Right ventricle myocardium inferior (tissue), 1 donor: ENCODE measurements at places on chromosomes 3 and 15. TPM values are rescaled to one million over a fixed set of nuclear protein-coding genes. Genes with fewer than 3 reads are reported as not detected.

- DNase-seq: no peak
Observed at GRCh38 chr3:106317141-106318055, 448.6 kb upstream of the CBLB start.

GRCh38 chr3:150035910-150036612 is 65.4 kb upstream of the PFN2 start:
- DNase-seq: no peak

GRCh38 chr15:41922353-41922752 is 28.5 kb upstream of the SPTBN5 start:
- DNase-seq: no peak

DNA sequence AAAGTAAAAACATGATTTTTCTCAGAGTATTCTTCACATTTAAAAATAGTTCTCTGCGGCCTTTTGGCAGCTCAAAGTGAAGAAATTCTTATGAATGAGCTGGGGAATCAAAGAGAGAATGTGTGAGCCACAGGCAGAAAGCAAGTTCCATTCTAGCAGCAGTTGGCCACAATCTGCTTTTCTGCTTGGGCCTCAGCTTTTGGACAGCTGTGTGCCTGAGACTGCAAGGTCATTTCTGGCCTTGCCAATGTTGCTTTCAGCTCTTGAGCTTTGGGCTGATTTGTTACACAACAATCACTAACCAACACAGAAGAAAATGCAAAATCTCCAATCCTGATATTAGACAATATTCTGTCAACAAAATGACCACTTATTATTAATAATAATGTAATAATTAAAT is 14.4 kb upstream of the TM4SF4 start:
- DNase-seq: no peak

GRCh38 chr3:67558426-67558825 is 96.0 kb downstream of the SUCLG2 start:
- DNase-seq: no peak

- no peak for DNase-seq
Observed at GRCh38 chr3:59856934-59857460, 807.2 kb upstream of the CFAP20DC start.

DNA sequence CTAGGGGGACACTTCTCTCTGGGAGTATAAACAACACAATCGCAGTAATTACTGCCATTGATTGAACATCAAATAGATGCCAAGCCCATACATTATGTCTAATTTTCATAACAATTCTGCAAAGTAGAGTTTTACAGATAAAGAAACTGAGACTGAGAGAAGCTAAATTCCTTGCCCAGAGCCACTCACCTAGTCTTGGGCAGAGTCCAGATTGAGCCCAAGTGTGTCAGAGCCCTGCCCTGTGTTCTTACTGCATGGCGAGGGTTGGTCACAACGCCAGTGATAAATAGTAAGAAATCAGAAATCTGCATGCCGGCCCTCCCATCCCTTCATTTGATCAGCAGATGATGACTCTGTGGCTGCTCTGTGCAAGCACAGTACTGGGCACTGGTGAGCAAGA is 106.3 kb downstream of the C3orf70 start:
- DNase-seq: no peak

DNA sequence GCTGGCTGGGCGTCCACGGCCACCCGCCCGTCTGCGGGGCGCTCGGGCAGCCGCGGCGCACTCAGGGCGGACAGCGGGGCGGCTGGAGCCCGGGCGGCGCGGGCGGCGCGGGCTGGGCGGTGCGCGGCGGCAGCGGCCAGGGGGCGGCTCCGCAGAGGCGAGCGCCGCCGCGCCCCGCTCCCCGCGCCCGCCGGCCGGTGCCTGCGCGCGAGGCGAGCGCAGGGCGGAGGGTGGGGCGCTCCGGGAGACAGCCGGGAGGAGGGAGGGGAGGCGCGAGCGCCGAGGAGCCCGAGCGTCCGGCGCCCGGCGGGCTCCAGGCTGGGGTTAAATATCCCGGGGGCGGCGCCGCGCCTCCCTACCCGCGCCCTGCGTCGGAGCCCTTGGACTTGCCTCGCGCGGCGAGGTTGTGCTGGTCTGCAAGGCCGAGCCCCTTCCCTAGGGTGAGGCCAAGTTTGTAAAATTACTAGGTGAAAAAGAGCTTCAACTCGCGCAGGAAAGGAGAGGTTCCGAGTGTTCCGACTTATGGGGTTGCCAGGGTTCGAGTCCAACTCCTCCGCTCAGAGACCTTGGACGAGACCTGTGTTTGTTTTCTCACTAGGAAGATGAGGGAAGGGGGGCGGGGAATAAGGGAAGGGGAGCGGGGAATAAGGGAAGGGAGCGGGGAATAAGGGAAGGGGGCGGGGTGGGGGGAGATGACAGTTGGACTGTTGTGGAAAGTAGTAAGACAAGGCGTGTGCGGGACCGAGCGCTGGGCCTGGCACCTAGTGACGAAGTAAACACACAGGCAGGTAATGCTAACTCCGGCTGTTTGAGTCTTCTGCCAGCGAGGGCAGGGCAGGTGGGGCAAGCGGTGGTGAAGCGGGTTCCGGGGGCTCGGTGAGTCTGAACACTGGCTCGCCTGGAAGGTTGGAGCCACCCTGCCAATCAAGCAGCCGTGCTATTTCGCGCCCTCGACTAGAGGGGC is at the start of gene TNFAIP8L3:
TNFAIP8L3 (minus strand) TSS at position 301 of the 964 bp plus-strand sequence. CDS start 311 bp downstream, outside the sequence.
- DNase-seq: peak; percentile 69

- no peak for DNase-seq
Observed at GRCh38 chr3:79354179-79354688, 413.6 kb downstream of the ROBO1 start.

GRCh38 chr3:86830566-86830965 is 160.4 kb downstream of the VGLL3 start:
- DNase-seq: no peak

DNA sequence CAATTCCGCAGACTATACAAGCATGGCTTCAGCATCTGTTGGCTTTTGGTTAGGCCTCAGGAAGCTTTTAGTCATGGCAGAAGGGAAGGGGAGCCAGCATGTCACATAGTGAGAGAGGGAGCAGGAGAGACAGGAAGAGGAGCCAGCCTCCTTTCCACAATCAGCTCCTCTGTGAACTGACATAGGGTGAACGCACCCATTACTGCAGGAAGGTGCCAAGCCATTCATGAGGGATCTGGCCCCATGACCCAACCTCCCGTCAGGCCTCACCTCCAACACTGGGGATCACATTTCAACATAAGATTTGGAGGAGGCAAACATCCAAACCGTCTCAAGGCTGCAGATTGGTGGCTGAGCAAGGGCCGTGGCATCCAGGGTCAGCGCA is 106.3 kb downstream of the LRRK1 start:
- no peak for DNase-seq

GRCh38 chr3:61414456-61414855 is 146.9 kb upstream of the PTPRG start:
- no peak for DNase-seq

- DNase-seq: no peak
Observed at GRCh38 chr3:94121161-94121560, 58.3 kb downstream of the NSUN3 start.

GRCh38 chr3:135393898-135394525 is 571.5 kb upstream of the PPP2R3A start:
- DNase-seq: no peak

GRCh38 chr3:154121701-154122551 is 736 bp downstream of the ARHGEF26 start:
- DNase-seq: peak; percentile 76

DNA sequence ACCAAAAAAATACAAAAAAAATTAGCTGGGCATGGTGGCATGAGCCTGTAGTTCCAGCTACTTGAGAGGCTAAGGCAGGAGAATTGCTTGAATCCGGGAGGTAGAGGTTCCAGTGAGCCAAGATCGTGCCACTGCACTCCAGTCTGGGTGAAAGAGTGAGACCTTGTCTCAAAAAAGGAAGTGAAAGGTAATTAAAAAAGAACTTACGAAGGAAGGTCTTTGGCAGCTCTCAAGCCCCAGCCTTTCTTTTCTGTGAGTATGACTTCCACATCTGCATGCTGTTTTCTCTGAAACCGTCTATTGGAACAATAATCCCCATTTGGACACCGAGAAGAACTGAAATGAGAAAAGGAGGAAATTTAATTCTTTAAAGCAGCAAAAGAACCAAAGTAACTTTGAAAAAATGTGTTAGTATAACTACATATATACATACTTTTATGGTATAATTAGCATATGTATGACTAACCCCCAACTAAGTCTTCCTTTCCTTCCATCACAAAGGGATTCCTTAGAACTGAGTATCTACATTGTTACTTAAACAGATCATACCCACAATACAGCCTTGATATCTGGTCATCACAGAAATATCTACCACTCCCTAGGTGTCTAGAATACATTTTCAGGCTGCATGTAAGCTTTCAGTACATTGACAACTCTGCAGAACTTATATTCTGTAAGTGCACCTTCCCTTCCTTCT is 50.1 kb downstream of the SETD2 start:
- DNase-seq: no peak

GRCh38 chr3:39325236-39325635 is 4.3 kb upstream of the CCR8 start:
- no peak for DNase-seq

- DNase-seq: peak; percentile 43
Observed at GRCh38 chr3:100480081-100480480, 12.3 kb upstream of the TMEM45A start.

DNA sequence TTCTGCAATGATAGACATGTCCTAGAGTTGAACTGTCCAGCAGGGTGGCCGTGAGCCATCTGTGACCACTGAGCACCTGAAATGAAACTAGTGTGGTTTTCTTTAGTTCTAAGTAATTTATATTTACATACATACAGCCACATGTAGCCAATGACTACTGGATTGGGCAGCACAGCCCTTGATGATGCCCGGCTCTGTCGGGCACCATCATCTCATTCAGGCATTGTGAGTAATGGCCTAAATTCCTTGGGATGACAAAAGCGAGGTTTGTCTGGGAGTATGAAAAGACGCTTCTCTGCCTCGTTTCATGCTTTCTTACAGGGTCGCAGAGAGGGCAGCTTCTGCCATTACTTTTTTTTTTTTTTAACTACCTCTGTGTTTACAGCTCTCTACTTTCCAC is 251.9 kb upstream of the HES1 start:
- DNase-seq: no peak

DNA sequence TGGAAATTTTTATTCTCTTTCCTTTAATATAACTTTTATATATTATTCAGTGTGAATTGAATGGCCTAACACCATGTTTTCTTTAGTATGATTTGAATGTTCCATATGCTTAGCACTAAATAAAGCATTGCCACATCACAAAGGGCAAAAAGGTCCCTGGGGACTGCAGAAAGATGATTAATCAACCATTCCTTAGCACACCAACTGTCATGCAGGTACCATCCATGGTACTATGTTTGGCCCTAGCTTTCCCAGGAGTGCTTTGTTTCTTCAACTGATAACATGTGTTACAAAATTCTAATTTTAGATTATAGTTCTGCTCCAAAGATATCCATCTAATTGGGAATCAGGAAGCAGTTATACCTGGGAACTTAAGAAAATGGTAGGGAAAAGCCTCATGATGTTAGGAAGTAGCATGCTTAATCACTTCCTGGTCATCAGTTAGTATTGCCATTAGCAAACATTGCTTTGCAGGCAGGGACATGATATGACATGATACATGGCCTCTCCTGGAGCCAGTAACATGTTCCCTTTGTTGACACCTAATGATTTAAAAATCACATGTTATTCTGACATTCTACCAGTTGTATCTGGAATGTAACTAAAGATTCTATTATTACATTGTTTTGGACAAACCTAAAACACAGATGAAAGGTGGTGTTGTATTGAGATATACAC is 712.6 kb upstream of the GBE1 start:
- DNase-seq: no peak

GRCh38 chr3:155618543-155618942 is 126.3 kb downstream of the PLCH1 start:
- DNase-seq: no peak

DNA sequence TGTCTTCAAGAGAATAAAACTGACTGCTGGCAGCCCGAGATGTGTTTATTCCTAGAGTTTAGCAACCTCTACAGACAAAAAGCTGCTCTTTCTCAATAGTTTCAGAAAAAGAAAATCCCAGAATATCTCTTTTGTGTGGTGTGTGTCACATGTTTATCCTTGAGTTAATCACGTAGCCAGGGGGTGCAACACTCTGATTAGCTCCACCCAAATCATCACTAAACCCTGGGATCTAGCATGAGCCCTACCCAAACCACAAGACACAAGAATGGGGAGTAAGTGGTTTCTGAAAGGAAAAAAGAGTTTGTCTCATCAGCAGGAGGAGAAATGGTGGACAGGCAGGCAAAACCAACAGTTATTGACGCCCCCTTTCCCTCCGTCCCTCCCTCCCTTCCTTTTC is 78.5 kb upstream of the AGBL1 start:
- DNase-seq: no peak

DNA sequence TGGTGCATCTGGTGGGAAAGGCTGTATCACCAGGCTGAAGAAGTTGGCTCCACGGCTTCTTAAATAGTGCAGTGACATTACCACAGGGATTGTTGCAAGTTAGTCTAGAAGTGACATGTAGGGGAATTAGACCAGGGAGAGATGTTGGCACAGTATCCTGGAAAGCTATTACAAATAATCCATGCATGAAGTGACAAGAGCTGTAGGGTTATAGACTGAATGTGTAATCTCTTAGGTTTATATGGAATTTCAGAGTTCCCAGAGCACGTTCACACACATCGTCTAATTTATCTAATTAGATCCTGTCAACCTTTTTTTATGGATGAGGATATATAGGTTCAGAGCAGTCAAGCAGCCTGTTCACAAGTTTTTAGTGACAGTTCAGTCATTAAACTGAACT is 37.3 kb upstream of the APH1B start:
- no peak for DNase-seq

GRCh38 chr3:161682715-161683114 is 186.1 kb downstream of the OTOL1 start:
- no peak for DNase-seq

DNA sequence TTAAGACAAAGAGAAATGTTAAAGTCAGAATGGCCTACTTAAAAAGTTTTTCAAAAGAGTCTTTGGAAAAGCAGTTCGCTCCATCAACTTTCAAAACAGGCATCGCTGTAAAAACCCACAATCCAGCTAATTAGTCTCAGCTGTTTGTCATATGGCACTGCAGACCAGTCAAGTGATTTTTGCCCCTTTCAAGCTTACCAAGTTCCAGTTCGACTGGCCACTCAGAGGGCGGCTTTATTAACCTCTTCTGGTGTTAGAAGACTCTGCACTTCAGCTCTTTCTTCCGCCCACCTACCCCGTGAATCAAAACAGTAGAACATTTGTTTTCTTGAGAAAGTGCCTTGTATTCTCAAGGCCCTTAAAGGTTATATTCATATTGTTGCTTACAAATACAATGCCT is 19.3 kb downstream of the RAB27A start:
- DNase-seq: no peak

Gene IMPG2
- 0.14 TPM for total RNA-seq

Gene DPPA2
- not detected for total RNA-seq

Gene ATP10A
- 1.7 TPM for total RNA-seq

Gene EXD1
- total RNA-seq: not detected

Gene THRB
- total RNA-seq: 25.9 TPM

Gene TMEM40
- 4.2 TPM for total RNA-seq

Gene NANOGP8
- total RNA-seq: not detected

Gene RHCG
- not detected for total RNA-seq

Gene GPR176
- total RNA-seq: 1.8 TPM

Gene NOX5
- total RNA-seq: not detected

Gene GRAMD1C
- total RNA-seq: 2.4 TPM

Gene ZDHHC23
- 4.4 TPM for total RNA-seq

Gene MASP1
- total RNA-seq: 129 TPM
